ENCODE measurements at places on chromosomes 11 and 22. TPM values are rescaled to one million over a fixed set of nuclear protein-coding genes. Genes with fewer than 3 reads are reported as not detected.

The LGALS1 gene
- 9,643 TPM for total RNA-seq

The FAM83F gene
- total RNA-seq, result not detected

The KDM4D gene
- total RNA-seq, result 0.66 TPM

The LRRC74B gene
- total RNA-seq, result not detected

The NNMT gene
- 367 TPM for total RNA-seq

The APOBEC3G gene
- 15.3 TPM for total RNA-seq

The PHLDA2 gene
- total RNA-seq, result 5.5 TPM

The CCDC73 gene
- total RNA-seq, result not detected

The TSPAN32 gene
- under 0.01 TPM for total RNA-seq

The SAA4 gene
- not detected for total RNA-seq

The CHRNA10 gene
- total RNA-seq, result 0.50 TPM

The C11orf91 gene
- 0.33 TPM for total RNA-seq

The SLC35E4 gene
- total RNA-seq, result 10.0 TPM

The PRPF19 gene
- 43.3 TPM for total RNA-seq

The EHF gene
- 0.33 TPM for total RNA-seq

The KRTAP5-7 gene
- total RNA-seq, result 0.17 TPM

The FGF4 gene
- total RNA-seq, result not detected

The OR51I1 gene
- total RNA-seq, result not detected

The MPPED1 gene
- total RNA-seq, result not detected

All from smooth muscle cell of trachea (primary cell).